Thymus (tissue), 14 donors: ENCODE measurements at places on chromosomes 6 and 20. TPM values are rescaled to one million over a fixed set of nuclear protein-coding genes. Genes with fewer than 3 reads are reported as not detected.

The TUBB2A gene
- polyA plus RNA-seq: 19.6 TPM

The SYTL3 gene
- polyA plus RNA-seq: 109 TPM

The PTPRT gene
- 2.4 TPM for polyA plus RNA-seq

The EBF4 gene
- 9.9 TPM for polyA plus RNA-seq

The GJA10 gene
- polyA plus RNA-seq: not detected

The GNRH2 gene
- polyA plus RNA-seq: 0.66 TPM

The RSPO4 gene
- 0.09 TPM for polyA plus RNA-seq

The LZTS3 gene
- polyA plus RNA-seq: 4.2 TPM

The RIMS4 gene
- polyA plus RNA-seq: 0.21 TPM

The PRSS16 gene
- 96.4 TPM for polyA plus RNA-seq

The HS3ST5 gene
- polyA plus RNA-seq: 0.02 TPM

The SOX4 gene
- polyA plus RNA-seq: 85.7 TPM

The FBXO30 gene
- polyA plus RNA-seq: 5.7 TPM

The OR2W1 gene
- polyA plus RNA-seq: not detected

The POU5F1 gene
- polyA plus RNA-seq: 5.2 TPM

The VGLL2 gene
- polyA plus RNA-seq: 0.07 TPM

The PRR18 gene
- polyA plus RNA-seq: 0.09 TPM

The RNF39 gene
- 2.0 TPM for polyA plus RNA-seq

The SLC22A7 gene
- polyA plus RNA-seq: 0.16 TPM

The CCM2L gene
- 3.3 TPM for polyA plus RNA-seq

The LY86 gene
- polyA plus RNA-seq: 17.1 TPM

The CD40 gene
- 30.6 TPM for polyA plus RNA-seq

The EPPIN gene
- polyA plus RNA-seq: 0.21 TPM

The WFDC5 gene
- polyA plus RNA-seq: 6.1 TPM

The RAET1E gene
- polyA plus RNA-seq: 0.59 TPM

The MYH7B gene
- polyA plus RNA-seq: 1.8 TPM

The CDSN gene
- 6.2 TPM for polyA plus RNA-seq

The KHDC1L gene
- 2.8 TPM for polyA plus RNA-seq

The C6orf118 gene
- polyA plus RNA-seq: 0.46 TPM
